ENCODE measurements at places on chromosomes 7 and 10.

DNA sequence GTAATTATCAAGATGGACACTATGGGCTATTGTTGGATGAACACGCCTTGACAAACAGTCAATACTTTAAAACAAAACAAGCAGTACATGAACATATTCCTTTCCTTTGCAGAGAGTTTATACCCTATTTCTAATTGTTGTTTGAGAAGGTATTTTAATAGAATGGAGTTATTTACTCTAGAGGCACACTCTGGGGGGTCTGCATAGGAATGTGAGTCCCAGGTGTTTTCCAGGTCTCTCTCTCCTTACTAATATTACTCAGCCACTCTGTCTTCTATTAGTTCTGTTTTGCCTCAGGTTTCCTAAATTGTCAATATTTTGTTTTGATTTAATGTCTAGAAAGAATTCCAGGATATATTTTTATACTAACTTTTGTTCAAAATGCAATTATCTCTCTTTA is 1091.4 kb downstream of the CNTNAP2 start:
- ATAC-seq = no peak

GRCh38 chr7:34133356-34133982 is 228.1 kb downstream of the BMPER start:
- no peak for ATAC-seq

GRCh38 chr7:132709971-132710567 is 133.8 kb upstream of the PLXNA4 start:
- no peak for ATAC-seq

DNA sequence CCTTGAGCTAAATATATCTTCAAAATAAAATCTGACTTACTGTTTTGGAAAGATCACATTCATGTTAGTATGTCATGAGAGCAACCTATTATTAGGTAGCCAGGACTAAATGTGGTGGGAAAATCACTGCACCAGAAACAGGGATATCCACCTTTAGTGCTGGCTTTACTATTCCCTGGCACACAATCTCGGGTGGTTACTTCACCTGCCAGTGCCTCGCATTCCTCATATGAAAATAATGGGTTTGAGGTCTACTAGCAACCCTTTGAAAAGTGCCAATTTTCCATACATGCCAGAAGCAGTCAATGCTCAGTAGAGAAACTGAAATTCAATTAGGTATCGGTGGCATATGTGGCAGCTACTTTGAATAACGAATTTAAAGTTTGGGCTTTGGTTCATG is 36.8 kb downstream of the PTN start:
- ATAC-seq = no peak
